Fibroblast of gingiva (primary cell): ENCODE measurements at places on chromosomes 5 and 9.

DNA sequence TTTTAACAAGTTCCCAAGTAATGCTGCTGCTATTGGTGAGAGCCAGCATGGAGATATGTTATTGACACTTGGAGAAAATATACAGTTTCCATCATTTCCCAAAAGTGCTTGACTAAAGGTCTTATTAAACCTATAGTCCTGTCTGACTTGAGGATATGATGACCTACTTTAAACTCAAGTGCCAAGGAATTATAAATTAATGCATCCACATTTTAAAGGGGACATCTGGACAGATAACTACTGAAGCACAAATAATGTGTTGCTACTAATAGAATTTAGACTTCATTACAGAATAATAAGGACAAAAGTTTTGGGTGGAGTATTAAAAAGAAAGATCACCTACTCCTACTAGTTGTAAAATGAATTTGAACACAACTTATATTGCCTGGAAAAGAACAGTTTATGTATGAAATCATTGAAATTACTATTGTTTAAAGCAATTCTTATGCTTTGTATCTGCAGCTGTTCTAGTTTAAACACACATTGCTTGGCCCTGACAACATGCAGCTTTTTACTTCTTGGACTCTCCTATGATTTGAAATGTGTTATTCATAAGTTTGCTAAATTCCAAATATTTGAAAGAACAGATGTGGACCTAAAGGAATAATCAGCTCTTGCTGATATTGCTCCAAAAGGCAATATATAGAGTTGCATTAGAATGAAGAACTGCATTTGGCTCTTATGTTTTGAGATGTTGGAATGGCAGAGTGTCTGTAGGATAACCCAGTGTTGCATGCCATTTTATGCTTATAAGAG is 73.4 kb downstream of the SGCD start:
- DNase-seq, result no peak

DNA sequence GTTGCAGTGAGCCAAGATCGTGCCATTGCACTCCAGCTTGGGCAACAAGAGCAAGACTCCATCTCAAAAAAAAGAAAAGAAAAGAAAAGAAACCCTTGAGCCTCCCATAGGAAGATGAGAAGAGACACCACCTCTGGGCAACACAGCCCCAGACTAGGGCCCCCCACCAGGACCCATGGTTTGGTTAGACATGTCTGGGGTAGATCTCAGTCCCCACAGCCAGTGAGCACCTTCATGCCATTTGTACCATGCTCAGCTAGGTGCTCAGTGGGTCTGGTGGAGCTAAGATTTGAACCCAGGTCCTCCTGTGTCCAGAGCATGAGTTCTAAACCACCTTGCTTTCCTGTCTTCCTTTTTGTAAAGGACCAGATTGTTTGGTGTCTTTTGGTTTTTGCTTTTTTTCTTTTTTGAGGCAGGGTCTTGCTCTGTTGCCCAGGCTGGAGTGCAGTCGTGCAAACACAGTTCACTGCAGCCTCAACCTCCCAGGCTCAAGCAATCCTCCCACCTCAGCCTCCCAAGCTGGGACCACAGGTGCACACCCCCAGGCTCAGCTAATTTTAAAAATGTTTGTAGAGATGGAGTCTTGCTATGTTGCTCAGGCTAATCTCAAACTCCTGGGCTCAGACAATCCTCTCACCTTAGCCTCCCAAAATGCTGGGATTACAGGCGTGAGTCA is 11.7 kb downstream of the OLFML2A start:
- DNase-seq, result no peak

GRCh38 chr5:146548781-146549449 is 32.9 kb upstream of the GPR151 start:
- no peak for DNase-seq

DNA sequence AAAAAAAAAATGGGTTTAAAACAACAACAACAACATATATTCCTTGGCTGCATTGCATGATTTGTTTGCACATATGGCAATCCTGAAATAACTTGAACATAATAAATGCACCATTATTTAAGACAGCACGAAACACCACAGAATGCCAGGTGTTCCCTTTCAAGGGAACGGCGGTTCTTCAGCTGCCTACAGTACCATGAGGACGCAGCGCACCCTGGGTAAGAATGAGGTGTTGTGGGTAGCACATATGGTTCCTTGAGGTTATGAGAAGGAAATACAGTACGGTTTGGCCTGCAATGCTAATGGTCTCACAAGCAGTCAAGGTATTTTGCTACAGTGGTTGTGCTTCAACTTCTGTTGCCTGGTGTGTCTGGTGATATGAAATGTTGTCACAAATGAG is 174.8 kb downstream of the SLC12A2 start:
- DNase-seq, result no peak

- no peak for DNase-seq
Observed at GRCh38 chr5:175714479-175715085, 56.7 kb downstream of the HRH2 start.

DNA sequence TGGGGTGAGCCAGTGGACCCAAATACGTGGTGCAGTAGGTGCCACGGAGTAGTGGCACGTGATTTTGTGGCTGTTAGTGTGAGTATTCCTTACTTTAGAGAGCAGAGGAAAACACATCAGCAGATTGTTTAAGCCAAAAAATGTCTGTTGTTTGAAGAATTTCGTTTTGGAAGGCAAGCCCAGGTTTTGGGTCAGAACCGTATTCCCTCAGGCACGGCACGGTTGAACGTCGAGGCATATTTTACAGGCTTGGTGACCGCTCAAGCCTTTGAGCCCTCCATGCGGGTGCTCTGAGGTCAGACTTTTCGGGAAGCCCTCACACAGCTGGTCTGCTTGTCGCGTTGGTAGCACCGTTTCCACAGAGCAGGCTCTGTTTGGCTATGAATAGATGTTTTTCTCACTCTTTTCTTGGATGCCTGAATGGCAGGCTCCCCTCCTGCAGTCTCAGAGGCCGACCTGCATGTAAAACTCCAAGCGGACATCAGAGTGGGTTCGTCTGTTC is 27.2 kb downstream of the NEK6 start:
- DNase-seq, result peak; percentile 80

DNA sequence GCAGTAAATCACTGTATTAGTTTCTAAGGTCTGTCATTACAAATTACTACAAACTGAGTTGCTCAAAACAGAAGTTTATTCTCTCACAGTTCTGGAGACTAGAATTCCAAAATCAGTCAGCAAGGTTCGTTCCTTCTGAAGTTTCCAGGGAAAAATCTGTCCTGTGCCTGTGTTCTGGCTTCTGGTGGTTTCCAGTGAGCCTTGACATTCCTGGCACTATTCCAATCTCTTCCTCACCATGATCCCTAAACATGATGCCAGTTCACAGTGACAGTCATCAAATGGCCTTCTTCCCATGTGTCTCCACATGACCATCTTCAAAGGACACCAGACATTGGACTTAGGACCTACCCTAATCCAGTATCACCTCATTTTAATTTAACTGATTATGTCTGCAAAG is 351.4 kb downstream of the PLK2 start:
- no peak for DNase-seq

GRCh38 chr9:72013292-72013760 is 47.1 kb downstream of the C9orf57 start:
- no peak for DNase-seq

GRCh38 chr5:89300426-89300970 is 417.5 kb upstream of the MEF2C start:
- DNase-seq, result no peak

GRCh38 chr5:81097713-81098112 is 135.4 kb upstream of the CKMT2 start:
- peak; percentile 71 for DNase-seq
